ENCODE measurements at places on chromosomes 11 and 22. TPM values are rescaled to one million over a fixed set of nuclear protein-coding genes. Genes with fewer than 3 reads are reported as not detected.

The OR51B4 gene
- not detected for polyA plus RNA-seq

The MFNG gene
- 3.1 TPM for polyA plus RNA-seq

The NKAPD1 gene
- 9.0 TPM for polyA plus RNA-seq

The BTBD18 gene
- 0.02 TPM for polyA plus RNA-seq

The ANO5 gene
- 0.16 TPM for polyA plus RNA-seq

The MMP13 gene
- polyA plus RNA-seq, result not detected

The LUZP2 gene
- polyA plus RNA-seq, result 0.20 TPM

All from esophagus (tissue), 2 donors.